ENCODE measurements at places on chromosomes 3 and 15.

DNA sequence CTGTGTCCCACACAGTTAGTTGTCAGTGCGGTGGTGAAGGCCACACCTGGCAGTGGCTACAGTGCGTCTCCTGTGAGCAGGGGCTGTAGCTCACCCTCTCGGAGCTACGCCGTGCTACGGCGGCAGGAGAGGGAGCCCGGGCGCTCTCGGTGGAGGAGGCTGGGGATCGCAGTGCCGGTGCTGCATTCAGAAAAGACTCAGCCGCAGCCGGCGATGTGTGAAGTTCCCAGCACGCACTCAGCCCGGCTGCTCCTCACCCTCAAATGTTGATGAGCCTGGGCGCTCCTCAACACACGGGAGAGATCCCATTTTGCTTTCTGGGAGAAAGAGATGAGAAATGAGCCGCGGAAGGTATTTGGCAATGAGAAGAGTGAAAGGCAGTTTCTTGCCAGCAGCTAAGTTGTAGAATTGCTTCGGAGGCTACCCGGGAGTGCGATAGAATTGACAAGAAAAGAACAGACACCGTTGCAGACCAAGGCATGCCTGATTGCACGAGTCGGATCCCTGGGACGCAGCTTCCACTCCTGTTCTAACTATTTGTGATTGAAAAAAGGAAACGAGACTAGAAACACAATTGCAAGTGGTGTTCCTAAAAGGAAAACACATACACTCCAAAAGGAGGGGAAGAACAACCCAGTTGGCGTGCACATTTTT is at the start of gene UNC13C:
UNC13C (plus strand) TSS at position 189 of the 654 bp plus-strand sequence. CDS start 34,463 bp downstream, outside the sequence.
- no peak for DNase-seq

DNA sequence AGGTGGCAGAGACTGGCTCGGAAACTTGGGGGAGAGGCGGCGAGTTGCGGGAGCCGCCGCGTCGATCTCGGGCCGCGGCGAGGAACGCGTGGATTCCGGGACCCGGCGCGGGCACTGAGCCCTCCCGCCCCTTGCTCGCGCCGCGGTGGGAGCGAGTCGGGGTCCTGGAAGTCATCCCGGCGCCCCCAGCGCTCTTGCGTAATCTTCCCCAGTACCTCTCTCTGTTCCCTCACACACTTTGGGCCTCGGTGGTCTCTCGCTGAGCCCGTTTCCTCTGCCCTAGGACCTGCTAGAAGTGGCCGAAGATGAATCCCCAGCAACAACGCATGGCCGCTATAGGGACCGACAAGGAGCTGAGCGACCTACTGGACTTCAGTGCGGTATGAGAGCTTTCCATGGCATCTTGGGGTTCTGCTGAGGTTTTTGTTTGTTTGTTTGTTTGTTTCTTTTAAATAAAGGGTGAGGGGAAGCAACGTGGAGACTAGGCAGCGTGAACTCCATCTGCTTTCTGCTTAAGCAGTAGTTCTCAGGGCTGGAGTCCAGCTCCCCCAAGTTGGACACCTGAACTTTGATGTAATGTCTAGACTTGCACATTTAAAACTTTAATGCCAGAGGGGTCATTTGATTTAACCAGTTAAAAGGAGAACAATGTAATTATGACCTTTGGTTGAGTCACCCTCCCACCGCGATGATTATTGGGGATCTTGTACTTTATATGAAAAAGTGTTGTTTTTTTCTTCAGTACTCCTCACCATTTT is 1.3 kb downstream of the TCF12 start:
- peak; percentile 50 for DNase-seq

DNA sequence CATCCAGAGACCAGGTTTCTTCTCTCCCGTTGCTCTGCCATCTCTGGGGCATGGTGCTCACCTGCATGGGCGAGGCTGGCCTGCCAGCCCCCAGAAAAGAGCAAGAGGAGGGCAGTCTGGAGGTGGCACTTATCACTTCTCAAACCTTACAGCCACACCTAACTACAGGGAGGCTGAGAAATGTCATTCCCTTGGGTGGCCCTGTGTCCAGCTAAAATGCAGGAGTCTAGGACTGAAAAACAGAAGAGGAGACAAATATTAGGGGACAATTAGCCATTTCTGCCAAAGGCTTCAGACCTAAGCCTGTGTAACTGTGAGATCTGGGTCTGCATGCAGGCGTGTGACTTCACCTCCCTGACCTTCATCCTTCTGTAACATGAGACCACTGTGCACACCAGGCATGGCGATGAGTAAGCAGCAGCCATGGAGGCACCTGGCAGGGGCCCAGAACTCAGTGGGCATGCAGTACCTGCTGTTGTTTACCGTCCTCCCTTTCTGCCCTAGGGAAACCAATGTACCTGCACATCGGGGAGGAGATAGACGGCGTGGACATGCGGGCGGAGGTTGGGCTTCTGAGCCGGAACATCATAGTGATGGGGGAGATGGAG is 83.4 kb downstream of the MESD start:
- peak; percentile 50 for DNase-seq

GRCh38 chr3:71118436-71118835 is 465.1 kb downstream of the FOXP1 start:
- no peak for DNase-seq

DNA sequence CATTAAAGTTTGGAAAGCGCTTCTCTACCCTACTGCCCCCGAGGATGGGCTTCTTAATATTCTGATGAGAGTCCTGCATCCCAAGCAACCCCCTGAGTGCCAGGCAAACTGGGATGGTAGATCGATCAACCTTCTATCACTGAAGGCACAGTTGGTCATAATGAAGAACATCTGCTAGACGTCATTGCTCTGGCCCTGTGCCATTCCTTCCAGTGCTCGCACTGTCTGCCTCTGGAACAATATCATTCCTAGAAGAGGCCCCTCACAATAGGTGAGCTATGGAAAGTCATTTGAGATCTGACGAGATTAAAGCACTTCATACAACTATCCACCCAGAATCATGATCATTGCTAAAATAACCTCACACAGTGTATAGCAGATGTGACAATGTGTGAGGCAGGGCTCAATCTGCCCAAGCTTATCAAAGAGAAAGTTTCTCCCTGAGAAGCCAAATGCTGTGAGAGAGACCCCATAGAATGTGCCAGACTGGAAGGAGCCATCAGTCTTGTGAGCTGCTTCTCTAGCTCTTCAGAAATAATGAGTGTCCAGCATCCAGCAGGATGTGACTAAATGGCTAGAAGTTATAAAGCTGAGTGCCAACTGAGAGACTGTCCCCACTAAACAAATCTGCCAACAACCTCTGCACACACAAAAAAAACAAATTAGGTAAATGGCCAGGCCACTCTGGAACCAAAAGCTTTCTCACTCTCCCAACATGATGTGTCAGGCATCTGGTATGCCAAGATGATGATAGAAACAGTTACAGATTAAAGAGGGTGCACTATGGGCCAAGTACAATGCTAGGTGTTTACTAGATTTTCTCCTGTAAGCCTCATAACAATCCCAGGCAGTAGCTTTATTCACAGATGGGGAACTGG is 165.5 kb downstream of the NECTIN3 start:
- DNase-seq, result peak; percentile 88

DNA sequence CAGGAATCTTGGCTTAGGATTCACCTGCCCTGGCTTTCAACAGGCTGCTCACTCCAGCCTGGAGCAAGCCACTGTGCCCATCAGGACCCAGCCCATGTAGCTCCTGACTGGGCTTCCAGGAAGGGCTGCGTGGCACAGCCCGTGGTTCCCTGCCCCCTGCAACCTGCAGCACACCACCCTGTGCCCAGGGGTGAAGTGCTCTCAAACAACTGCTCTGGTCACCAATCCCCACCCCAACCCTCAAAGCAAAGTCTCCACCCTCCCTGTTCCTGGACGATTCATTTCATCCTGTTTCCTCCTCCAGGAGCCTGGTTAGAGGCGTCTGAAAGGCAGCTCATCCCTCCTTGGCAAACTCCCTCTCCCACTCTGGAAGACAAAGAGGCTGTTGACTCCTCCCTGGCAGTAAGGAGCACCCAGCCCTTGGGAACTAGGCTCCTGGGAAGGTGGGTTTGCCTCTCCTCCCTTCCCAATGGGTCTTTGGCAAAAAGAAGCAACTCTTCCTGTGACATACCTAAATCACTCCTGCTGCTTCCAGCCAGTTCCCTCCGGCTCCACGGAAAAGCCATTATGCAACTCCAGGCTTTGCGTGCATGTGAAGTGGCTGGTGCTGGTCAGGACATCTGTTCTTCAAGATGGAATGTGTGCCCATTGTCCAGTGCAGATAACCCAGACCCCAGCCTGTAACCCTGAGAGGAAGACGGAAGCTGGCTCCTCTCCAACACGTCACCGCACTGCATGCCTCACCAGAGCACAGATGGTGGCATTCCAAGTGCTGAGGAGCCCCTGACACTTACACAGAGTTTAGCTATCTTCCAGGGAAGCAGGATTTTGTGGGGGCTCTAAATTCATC is 29.1 kb upstream of the VIPR1 start:
- DNase-seq, result peak; percentile 67

GRCh38 chr15:65385870-65386258 is 8.1 kb upstream of the IGDCC3 start:
- DNase-seq, result no peak

- no peak for DNase-seq
These were observed 17.2 kb downstream of the PTPN9 start for GRCh38 chr15:75561888-75562287.

DNA sequence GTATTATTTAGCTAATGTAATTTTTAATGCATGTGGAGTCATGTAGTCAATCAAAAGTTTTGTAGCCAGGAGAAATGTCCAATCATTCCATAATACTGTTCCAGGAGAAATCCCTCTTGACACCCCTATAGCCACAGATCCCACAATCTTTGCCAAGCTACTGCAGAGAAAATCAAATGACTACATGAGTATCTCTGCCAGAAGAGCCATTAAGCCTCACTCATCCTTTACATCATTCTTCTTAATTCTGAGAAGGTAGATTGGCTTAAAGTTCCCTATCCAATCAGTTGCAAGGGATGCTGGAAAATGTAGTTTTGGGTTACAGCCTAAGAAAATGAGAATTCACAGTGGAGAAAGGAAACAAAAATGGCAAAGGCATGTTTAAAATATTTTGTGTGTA is 502.1 kb downstream of the ZBBX start:
- DNase-seq, result no peak

DNA sequence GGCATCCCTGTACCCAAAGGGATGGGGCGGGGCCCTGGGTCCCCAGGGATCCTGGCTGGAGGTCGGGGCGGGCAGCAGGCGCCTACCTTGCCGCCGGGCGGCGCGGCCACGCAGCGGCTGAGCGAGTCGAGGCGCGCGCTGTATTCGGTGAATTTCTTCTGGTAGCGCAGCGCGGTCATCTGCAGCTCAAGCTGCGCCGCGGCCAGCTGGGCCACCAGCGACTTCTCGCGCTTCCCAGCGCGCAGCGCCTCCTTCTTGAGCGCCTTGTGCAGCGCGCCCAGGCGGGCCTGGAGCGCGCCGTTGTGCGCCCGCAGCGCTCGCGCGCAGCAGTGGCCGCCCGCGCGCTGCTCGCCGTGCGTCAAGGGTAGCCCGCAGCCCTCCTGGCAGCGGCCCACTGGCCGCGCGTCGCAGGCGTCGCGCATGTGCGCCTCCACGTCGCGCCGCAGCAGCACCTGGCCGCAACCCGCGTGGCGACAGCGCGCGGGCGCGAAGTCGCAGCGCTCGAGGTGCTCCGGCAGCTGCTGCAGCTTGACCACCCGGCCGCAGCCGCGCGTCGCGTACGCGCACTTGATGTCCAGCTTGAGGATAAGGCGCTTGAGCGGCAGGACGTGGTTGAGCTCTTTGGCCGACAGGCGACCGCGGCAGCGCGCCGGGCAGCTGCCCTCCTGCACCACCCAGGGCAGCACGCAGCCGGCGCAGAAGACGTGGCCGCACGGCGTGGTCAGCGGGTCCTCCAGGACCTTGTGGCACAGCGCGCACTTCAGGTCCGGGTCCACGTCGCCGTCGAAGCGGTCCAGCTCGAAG is 522 bp downstream of the PDZRN3 start:
- DNase-seq, result peak; percentile 81

GRCh38 chr3:43036621-43037423 is 57.7 kb downstream of the GASK1A start:
- no peak for DNase-seq

GRCh38 chr3:148852271-148852992 is 12.7 kb upstream of the CPA3 start:
- no peak for DNase-seq

- DNase-seq, result no peak
These were observed 425.5 kb downstream of the GABRG3 start for GRCh38 chr15:27396521-27396920.

DNA sequence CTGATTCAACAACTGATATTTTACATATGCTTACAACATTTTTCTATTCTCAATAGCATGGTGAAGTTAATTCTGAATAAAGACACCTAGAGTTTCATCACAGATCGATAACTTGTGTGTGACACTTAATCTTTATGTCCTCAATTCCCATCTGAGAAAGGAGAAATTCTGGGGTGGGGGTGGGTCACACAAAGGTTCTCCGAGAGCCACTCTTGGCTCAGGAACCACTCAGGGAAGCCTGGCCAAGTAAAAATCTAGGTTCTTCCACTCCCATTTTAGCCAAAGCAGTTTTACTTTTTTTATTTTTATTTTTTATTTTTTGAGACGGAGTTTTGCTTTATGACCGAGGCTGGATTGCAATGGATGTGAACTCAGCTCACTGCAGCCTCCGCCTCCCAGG is 111.0 kb upstream of the TBL1XR1 start:
- DNase-seq, result no peak

DNA sequence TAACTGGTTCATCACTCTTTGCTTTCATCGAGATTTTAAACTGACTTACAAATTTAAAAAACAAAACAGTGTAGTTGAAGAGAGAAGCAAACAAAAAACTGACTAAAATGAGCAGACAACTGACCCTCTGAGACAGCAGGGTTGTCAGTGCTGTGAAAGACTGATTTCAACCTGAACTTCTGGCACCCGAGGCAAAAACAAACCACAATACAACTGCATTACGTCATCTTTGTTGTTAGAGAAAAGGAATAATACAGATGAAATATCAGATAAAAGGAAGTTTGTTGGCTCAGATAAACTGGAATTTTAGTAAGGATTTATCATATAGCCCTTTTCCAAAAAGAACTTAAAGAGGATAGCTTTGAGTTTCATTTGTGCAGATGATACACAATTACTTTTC is 51.1 kb downstream of the PARP15 start:
- DNase-seq, result peak; percentile 7

- DNase-seq, result peak; percentile 28
These were observed 9.1 kb downstream of the RAB43 start for GRCh38 chr3:129112308-129113052.

DNA sequence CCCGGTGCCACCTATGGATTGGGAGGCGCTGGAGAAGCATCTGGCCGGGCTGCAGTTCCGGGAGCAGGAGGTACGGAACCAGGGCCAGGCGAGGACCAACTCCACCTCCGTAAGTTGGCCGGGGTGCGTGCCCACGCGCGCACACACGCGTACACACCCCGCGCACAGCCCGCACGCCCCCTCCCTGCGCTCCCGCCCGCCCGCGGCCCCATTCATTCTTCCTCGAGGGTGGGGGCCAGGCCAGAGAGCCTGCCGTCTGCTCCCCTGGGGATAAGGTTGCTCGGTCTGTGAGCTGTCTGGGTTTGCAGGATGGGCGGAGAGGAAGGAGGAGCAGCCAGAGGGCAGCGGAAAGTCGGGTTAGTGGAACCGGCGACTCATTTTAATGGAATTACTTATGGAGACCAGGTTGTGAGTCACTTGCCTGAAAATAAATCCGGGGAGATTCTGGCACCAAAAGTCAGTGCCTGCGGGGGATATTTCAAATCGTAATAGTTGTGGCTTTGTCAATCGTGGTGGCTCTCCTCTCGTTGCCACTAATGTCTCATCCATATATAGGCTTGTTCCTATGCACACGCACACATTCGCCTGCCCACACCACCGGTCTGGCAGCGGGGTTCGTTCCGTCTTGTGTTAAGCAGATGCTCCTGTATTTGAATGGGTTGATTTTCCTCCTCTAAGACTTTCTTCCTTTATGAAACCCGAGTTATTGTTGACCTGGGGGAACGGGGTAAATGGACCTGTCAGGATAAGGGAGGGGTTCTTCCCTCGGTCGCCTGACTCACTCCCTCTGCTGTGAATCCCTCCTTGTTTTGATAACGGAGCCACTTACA is 223.4 kb upstream of the IL12A start:
- DNase-seq, result peak; percentile 100

All from EH (cell line).